ENCODE measurements at places on chromosomes 2 and 18. TPM values are rescaled to one million over a fixed set of nuclear protein-coding genes. Genes with fewer than 3 reads are reported as not detected.

The ARHGAP15 gene
- 6.0 TPM for total RNA-seq

The HOXD11 gene
- not detected for total RNA-seq

The TANK gene
- total RNA-seq, result 68.5 TPM

The PTPN4 gene
- 14.0 TPM for total RNA-seq

The TMEM178A gene
- total RNA-seq, result 2.9 TPM

The DSC2 gene
- total RNA-seq, result 36.4 TPM

DNA sequence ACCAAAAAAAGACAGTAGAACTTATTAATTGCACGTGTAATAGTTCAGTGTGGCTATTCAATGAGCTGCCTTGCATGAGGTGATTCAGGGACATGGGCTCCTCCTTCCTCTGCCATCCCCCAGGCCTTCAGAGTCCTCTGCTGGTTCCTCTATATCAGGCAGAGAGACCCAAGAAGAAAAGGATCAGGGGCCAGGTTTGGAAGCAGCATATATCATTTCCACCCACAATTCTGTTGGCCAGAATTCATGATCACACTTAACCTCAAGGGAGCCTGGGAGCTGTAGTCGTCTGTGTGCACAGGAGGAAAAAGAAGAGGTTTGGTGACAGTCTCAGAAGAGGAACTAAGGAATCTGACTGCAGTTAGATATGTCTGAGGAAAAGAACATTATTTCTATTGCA lies 114.0 kb upstream of the GLS start:
- no peak for DNase-seq

- no peak for DNase-seq
Observed at GRCh38 chr18:68428661-68429060, 286.2 kb downstream of the TMX3 start.

- DNase-seq, result no peak
Observed at GRCh38 chr2:46123013-46123412, 174.2 kb upstream of the EPAS1 start.

DNA sequence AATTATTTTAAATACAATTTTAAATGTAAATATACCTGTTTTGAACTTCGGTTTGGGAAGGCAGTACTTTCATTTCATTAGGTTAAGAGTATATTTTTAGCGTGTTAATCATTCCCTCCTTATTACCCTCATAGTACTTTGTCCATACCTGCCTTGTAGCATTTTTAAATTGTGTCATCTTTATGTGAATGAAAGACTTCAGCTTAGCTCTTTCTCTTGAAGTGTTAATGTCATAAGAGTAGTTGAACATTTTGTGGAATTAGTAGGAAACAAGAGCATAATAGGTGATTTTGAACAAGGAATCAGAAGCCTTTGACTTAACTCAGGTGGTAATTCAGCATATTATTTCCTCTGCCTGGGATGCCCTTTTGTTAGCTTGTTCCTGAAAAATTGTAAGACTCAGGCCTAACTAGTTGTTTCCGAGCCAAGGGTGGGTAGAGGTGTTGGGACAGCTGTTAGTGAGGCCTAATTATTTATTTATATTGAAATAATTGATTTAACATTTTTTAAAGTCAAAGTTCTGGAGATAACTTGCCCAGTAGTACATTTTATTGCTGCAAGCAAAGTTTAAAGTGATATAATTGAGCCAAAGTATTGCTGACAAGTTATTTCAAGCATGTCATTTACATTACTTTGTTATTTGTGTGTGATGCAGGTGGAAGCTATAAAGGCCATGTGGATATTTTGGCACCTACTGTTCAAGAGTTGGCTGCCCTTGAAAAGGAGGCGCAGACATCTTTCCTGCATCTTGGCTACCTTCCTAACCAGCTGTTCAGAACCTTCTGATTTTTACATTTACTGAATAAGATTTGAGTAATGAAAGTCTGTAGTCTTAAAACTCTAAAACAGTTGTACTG lies 38.7 kb downstream of the DDX1 start:
- DNase-seq, result no peak

GRCh38 chr2:52145005-52145404 lies 1113.1 kb upstream of the NRXN1 start:
- no peak for DNase-seq

All from suprapubic skin (tissue), 4 donors.